ENCODE measurements at places on chromosomes 13 and 19.

GRCh38 chr13:103931885-103932284, 865.7 kb upstream of the SLC10A2 start:
- DNase-seq = no peak

DNA sequence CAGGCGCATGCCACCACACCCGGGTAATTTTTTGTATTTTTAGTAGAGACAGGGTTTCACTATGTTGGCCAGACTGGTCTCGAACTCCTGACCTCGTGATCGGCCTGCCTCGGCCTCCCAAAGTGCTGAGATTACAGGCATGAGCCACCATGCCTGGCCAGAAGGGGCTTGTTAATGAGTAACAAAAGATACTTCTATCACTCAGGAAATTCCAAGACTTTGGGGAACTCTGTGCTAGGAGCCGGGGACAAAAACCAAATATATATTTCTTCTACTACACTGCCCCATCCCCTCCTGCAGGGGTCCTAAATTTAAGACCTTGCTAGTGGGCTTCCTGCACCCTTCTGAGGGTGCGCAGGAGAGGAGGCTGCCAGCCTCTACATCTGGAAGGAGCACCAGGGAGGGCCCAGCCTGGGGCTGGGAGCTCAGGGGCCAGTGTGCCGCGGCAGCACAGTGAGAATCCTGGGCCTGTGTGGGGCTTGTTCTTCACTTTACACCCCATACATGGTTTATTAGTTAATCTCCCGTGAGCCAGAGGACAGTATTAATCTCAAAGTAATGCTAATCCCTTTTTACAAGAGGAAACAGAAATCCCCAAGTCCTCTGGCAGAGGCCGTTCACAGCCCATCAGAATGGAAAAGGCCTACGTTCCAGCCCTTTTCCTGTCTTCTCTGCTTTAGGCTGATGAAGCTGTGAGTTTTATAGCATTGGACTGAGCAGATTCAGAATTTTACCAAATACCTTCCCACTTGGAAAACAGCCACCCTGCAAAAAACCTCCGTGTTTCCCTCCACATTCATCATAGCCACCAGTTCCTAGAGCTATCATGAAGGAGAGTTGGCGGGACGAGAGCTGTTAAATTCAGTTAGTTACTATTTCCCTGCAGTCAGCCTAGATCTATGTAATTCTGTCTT, 44.4 kb upstream of the NPAS1 start:
- DNase-seq = no peak

- DNase-seq = no peak
Measured at GRCh38 chr19:43735957-43736356, 18.8 kb downstream of the SMG9 start.

DNA sequence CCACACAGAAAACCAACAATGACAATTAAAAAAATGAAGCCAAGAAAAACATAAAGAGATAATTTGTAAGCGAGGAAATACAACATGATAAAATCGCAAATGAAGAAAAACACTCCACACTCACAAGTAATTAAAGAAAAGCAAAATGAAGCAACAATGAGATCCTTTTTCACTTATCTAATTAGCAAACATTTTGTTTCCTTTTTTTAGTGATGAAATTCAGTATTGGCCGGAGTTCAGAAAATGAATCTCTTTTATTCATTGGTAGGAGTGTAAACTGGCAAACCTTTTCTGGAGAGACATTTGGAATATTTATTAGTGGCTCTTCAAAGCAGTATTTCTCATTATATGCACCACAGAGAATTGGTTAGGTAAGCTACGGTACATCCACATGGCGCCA, 70.6 kb upstream of the POMP start:
- no peak for DNase-seq

GRCh38 chr19:45955905-45956608, 17.6 kb downstream of the NOVA2 start:
- DNase-seq = no peak

Data from Jurkat, Clone E6-1 (cell line).